T-helper 22 cell (primary cell): ENCODE measurements at places on chromosomes 4 and X.

- DNase-seq: no peak
These were observed 29.4 kb downstream of the IRF2 start for GRCh38 chr4:184444953-184445309.

DNA sequence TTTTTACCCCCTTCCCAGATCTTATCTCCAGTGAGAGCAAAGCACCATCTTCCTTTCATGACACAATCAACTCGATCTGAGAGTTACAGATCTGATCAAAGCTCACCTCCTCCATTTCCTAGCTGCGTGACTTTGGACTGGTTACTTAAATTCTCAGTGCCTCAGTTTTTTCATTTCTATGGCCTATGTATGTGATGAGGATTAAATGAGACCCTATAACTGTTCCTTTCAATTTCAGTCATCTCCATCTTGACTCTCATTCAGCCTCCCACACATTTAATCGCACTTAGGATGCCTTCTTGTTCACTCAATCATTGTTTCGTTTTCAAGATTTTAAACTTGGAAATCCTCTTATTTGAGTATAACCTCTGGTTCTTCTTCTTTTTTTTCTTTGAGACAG is 20.1 kb upstream of the CXCR3 start:
- DNase-seq: no peak

DNA sequence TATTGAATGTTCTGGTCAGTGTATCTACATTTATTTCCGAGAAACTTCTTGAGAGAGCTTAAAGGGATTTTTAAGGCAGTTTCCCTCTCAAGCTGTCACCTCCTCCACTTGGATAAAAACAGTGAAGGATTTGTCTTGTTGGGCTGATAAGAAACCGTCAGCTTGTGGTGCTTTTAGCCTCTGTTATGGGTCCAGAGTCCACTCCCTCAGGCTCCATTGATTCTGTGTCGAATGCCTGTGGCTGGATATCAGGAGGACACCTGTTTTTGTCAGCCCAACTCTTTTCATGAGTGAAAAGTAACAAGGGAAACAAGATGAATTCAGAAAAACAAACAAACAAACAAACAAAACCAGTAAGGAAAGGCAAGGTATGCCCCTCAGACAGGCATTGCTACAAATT is 12.4 kb downstream of the CLCN4 start:
- no peak for DNase-seq

DNA sequence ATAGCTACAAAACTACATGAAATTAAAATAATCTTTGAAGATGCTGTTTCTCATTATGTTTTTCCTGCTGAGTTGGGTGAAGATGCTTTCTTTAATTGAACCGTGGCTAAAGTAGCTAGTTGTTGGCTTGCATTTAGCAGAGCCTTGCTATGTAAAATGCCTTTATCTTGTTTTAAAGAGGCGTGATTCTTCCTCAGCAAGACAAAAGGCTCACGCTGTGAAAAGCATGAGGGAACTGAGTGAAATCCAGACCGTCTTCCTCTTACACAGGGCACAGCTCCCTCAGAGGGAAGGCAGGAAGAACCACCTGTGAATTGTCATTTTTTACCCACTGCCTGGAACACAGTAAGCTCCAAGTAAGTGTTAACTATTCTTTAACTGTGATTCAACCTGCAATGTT is 39.0 kb upstream of the ZNF518B start:
- no peak for DNase-seq

DNA sequence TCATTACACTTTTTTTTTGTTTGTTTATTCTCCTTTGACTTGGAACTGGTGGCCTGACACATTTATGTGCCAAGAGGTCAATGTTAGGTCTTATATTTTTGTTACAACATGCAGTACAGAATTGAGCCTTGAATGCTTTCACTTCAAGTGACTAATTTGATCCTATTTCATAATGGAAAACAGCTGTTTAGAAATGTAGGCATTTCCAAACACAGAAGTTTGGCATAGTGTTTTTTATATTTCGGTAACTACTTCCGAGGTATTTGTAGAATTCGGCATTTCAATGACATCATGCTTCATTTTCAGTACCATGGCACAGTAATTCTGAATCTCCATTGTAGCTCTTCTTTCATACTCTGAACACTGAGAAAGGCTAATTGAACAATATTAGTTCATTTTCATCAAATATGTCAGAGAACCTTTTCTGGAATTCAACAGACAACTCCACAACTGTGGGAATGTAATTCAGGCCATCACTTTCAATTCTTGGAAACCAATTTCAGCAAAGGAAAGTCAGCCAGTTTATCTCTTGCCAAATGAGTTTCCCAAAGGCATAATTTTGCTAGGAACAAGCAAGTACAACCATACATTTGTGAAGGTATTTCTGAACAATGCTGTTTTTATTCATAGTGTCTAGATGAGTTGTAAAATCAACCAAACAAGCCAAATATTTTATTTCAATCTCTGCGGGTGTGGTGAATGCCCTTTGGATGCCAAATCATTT is 11.4 kb downstream of the FAM120C start:
- DNase-seq: no peak

DNA sequence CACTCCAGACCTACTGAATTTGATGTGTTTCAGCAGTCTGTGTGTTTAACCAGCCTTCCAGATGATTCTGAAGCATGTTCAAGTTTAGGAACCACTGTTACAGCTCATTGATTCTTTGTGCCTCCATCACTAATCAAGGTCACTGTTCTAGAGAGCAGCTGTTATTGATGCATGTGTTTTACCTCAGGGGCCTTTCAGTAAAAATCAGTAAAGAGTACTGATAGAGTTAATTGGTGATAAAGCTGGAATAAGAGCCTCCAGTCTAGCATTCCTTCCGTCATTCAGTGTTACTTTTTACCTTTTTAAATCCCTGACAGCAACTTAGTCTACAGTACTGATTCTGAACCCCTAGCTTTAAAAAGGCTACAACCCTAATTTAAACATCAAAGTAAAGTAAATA is 12.9 kb downstream of the CPEB2 start:
- DNase-seq: no peak

DNA sequence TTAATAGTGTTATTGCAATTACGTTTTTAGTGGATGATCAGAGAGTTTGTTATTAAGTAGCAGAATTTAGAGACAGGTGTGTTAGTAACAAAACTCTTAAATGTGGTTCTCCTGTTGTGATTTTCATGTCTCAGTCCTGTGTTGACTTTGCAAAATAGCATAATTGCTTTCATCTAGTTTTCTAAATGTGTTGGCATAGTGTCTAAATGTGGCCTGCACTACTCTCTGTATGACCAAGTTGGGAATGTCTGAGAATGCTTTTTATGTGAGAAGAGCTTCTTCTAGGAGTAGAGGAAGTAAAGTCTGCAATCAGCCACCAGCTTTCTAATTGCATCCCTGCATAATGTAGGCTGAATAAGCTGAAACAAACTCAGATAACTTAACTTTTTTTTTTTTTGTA is 158.6 kb upstream of the FAT1 start:
- no peak for DNase-seq

- DNase-seq: no peak
These were observed 90.4 kb downstream of the MOSPD2 start for GRCh38 chrX:14963447-14964236.

GRCh38 chr4:74117024-74117534 is 18.1 kb upstream of the CXCL2 start:
- DNase-seq: no peak

DNA sequence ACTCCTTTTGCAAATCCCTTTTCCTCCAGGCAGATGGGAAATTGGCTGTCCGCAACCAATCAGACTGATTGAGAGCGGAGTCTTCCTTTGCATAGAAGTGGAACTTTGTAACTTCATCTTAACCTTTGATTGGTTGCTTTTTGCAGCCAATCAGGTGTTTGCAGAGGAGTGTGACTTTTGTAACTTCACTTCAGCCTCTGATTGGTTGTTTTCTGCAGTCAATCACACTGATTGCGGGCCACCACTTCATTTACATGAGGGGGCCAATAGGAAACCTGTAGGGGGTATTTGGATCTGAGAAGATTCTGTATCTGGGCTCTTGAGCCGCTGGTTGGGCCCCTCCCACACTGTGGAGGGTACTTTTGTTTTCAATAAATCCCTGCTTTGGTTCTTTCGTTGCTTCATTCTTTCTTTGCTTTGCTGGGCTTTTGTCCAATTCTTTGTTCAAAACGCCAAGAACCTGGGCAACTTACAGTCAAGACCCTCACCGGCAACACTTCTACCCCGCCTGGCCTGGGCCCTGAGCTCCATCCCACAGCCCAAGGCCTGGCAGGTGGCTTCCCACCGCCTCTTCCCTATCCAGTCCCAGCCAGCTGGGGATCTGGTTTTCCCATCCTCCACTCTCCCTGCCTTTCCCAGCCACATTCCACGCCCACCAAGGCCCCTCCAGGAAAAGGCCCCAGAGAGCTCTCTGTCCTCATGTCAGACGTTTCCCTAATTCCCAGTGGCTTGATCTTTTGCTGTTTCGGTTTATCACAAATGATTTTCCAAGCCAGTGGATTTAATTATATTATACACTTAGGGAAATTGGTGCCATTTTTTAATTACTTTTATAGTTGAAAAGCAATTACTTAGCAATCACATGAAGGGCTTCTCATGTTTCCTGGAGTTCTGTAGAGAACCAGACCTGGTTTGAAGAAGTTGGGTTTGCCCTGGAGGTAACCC is 110.2 kb upstream of the STX18 start:
- DNase-seq: no peak

GRCh38 chr4:7139167-7139982 is 53.0 kb upstream of the SORCS2 start:
- DNase-seq: no peak

GRCh38 chrX:2596555-2597255 is 94.4 kb upstream of the CD99 start:
- DNase-seq: no peak

GRCh38 chrX:129641469-129641868 is 13.3 kb downstream of the APLN start:
- no peak for DNase-seq

- no peak for DNase-seq
These were observed 8.3 kb downstream of the GAB3 start for GRCh38 chrX:154742613-154743012.

DNA sequence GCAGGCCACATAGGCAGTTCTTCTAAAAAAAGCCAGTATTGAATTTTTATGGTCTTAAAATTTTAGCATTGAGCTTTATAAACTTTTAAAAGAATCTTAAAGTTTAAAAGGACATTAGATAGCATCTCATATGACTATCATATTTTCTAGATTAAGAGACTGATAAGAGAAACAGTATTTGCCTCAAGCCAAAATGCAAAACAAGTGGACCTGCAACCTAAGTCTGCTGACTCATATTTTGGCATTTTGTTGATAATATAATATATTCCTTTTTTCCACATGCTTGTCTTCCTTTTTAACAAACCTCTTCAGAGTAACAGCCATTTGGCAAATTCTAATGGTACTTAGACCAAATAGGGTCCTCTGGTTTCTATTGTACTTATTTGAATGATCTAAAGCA is 328.5 kb upstream of the GALNTL6 start:
- DNase-seq: no peak

DNA sequence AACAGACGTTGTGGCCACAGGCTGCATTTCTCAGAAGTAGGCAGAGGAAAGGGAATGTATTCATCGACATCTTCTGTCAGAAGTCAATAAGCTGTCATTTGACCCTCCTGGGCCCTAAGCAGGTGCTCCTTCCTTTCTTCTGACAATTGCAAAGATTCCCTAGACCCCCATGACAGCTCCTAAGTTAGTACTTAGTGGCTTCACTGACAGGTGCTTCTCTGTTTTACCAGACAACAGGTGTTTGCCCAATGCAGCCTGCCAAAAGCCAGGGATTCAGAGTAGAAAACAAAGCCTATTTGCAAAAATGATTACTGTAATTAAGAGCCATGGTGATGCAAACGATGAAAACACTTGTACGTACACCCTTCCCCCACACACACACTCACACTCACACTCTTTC is 7.5 kb upstream of the FGF5 start:
- DNase-seq: no peak

DNA sequence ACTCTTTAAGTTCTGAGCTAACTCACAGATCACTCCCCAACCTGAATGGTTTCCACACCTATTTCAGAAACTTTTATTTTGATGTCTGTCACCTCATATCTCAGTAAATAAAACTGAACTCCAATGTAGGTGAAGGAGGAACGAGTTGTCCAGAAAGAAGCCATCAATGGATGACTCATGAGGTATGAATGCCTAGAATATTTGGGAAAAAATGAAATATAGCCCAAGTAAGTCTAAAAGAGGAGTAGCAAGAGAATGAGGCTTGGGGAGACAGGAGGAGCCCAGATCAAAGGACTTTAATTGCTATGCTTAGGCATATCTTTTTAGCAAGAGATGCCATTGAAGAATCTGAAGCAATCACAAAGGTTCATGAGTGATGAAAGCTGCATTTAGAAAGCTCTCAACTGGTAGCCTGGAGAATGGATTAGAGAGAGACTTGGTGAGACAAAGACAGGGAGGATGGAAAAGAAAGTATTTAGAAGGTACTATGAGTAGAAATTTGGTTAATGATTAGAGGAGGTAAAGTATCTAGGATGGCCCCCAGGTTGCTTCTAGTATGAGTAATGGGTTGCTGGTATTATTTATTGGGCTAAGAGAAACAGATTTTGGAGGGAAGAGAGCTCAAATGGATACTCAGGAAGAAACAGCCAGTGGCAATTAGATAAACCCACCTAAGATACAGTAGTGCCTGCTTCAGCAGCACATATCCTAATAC is 39.4 kb downstream of the NOCT start:
- no peak for DNase-seq

GRCh38 chr4:85928775-85929591 is 430.9 kb downstream of the MAPK10 start:
- DNase-seq: no peak

- no peak for DNase-seq
These were observed 274.5 kb downstream of the RAB28 start for GRCh38 chr4:13209600-13209999.

DNA sequence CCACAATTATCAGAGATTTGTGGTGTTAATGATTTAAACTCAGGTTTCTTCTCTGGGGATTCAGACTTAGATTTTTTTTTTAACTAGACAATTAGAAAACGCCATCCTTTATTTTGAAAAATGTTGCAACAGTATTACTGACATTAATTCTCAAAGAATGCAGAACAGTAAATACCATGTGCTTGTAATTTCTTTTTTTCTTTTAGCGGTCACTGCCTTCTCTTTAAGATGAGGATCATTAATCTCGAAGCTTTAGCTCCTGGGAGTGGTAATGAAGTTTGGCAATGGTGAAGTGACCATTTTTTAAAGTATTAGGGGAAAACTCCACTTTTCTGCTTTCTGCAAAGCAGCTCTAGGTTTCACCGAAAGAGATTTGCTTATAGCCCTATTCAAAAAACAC is 164.0 kb upstream of the MBNL3 start:
- DNase-seq: no peak
